ENCODE measurements at places on chromosomes 3 and 15. TPM values are rescaled to one million over a fixed set of nuclear protein-coding genes. Genes with fewer than 3 reads are reported as not detected.

- DNase-seq, result no peak
These were observed at the start of gene CHST13 for GRCh38 chr3:126523745-126524428. TSS of gene CHST13 (plus strand) at chr3:126524155. CDS start at chr3:126524333, 178 bp downstream.

- DNase-seq, result no peak
These were observed 624.8 kb downstream of the NTRK3 start for GRCh38 chr15:87631775-87632174.

DNA sequence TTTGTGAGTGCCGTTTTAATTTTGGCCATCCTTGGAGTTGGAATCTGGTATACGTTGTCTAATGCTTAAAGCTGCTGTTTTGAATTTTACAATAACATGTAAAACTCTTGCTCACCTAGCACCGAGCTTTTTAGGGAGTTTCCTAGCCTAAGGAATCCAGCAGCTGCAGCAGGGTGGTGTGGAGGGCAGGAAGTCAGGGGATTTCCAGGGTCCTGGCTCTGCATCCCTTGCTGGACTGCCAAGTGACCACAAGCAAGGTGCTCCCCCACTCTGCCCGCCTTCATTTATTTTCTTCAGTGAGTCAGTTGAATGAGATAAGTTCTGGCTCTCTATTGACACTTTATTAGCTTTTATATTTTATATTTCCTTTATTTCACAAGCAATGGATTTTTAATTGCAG lies 113.7 kb downstream of the ATG7 start:
- no peak for DNase-seq

DNA sequence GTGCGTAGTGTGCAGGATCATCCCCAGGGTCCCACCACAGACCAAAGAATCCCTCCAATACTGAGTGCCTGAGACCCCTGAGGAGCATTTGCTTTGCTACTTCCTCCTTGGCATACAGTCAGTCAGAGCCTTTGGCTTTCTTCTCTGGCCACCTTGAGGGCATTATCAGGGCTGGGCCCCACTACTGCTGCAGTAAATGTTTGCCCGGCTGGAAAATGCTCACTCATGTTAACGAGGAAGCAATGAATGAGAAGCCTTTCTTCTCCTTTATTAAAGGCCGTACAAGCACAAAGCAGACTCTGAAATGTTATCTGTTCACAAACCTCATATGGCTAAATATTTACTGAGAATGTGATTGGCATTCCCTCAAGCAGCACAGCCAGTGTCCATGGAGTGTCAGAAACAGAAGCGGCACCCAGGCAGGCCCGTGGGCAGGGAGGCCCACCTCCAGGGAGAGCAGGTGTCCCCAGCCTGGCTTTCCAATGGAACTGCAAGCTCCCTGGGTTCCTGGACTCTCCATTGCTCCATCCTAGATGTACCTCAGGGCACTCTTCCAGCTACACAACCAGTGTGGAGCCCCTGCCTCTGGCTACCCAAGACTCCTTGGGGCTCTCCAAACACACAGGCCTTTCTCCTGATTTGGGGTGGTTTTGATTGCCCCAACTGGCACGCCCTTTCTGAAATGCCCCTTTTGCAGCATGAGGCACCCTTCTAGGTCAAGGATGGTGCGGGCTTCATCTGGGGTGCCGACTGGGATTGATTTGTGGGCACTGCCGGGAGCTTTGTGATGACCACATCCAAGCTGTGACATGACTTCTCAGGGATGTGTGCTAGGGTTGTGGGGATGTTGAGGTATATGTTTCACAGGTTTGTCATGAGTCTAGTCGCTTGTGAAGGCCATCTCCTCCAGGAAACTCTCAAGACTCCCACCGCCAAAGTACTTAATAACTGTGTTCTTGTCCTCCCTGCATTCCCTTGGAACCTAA lies 195.6 kb downstream of the FAM43A start:
- DNase-seq, result no peak

- no peak for DNase-seq
These were observed 240.9 kb upstream of the STT3B start for GRCh38 chr3:31291818-31292217.

GRCh38 chr3:187737368-187738070 lies 7.7 kb downstream of the BCL6 start:
- peak; percentile 83 for DNase-seq

DNA sequence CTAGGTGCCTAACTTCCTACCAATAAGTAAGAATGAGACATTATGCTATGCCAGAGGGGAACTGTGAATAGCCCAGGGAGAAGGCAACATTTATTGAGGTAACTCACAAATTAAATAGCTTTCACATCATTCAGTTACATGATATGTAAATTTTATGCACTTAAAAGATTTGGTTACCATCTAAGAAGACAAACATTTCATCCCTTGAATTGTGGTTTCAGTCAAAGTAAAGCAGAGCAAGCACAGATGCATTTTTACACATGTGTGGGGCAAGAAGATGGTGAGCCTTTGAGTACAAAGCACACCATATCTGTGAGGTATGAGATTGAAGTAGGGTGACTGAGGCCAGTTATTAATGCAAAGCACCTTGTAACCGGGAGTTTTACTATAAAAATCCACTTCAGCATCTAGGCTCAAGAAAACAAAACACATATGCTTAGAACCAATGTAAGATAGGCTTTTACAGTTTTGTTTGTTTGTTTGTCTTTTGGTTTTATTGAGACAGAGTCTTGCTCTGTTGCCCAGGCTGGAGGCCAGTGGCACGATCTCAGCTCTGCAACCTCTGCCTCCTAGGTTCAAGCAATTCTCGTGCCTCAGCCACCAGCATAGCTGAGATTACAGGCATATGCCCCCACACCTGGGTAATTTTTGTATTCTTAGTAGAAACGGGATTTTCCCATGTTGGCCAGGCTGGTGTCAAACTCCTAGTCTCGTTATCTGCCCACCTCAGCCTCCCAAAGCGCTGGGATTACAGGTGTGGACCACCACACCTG lies 3.5 kb downstream of the PLSCR2 start:
- no peak for DNase-seq

Gene GOLGA8R
- total RNA-seq, result 1.1 TPM

Gene GABRG3
- not detected for total RNA-seq

Gene TUSC7
- not detected for total RNA-seq
